Dermis lymphatic vessel endothelial cell (primary cell): ENCODE measurements at places on chromosomes 2 and 18. TPM values are rescaled to one million over a fixed set of nuclear protein-coding genes. Genes with fewer than 3 reads are reported as not detected.

Gene IL18R1
- total RNA-seq, result under 0.01 and 0.43 TPM in 2 replicates

Gene TEX44
- total RNA-seq, result not detected in 2 replicates

Gene TSHZ1
- 9.4 and 14.7 TPM in 2 replicates for total RNA-seq

Gene C2orf72
- total RNA-seq, result under 0.01 and 7.6 TPM in 2 replicates

Gene FAM237A
- not detected in 2 replicates for total RNA-seq

Gene SIX3
- total RNA-seq, result not detected in 2 replicates

Gene EGR4
- under 0.01 TPM in 1 of 2 replicates, not detected in the other for total RNA-seq

Gene COL4A3
- 0.11 TPM in 1 of 2 replicates, not detected in the other for total RNA-seq

Gene CTIF
- 12.8 and 16.8 TPM in 2 replicates for total RNA-seq

Gene SELENOI
- 9.1 and 10.9 TPM in 2 replicates for total RNA-seq

Gene LAMA1
- total RNA-seq, result 0.09 and 0.22 TPM in 2 replicates

Gene SLC30A3
- 6.3 and 21.2 TPM in 2 replicates for total RNA-seq

Gene ANKZF1
- total RNA-seq, result 20.5 and 22.2 TPM in 2 replicates

Gene ACADL
- total RNA-seq, result not detected in 2 replicates

Gene ALK
- total RNA-seq, result not detected in 2 replicates

Gene DPP4
- total RNA-seq, result 94.7 and 212 TPM in 2 replicates

Gene IFT172
- 10.5 and 14.3 TPM in 2 replicates for total RNA-seq

Gene GAL3ST2
- not detected in 2 replicates for total RNA-seq

Gene PROKR1
- not detected in 2 replicates for total RNA-seq

Gene SERPINB4
- total RNA-seq, result not detected in 2 replicates

Gene DSEL
- 12.2 and 14.8 TPM in 2 replicates for total RNA-seq

Gene RBKS
- total RNA-seq, result 1.1 and 3.1 TPM in 2 replicates

Gene HOXD9
- total RNA-seq, result 17.0 and 33.7 TPM in 2 replicates

Gene FOXI3
- not detected in 2 replicates for total RNA-seq

Gene CGREF1
- 1.7 and 2.3 TPM in 2 replicates for total RNA-seq

Gene DTNA
- 0.26 and 0.76 TPM in 2 replicates for total RNA-seq
